ENCODE measurements at places on chromosomes 16 and 17.

DNA sequence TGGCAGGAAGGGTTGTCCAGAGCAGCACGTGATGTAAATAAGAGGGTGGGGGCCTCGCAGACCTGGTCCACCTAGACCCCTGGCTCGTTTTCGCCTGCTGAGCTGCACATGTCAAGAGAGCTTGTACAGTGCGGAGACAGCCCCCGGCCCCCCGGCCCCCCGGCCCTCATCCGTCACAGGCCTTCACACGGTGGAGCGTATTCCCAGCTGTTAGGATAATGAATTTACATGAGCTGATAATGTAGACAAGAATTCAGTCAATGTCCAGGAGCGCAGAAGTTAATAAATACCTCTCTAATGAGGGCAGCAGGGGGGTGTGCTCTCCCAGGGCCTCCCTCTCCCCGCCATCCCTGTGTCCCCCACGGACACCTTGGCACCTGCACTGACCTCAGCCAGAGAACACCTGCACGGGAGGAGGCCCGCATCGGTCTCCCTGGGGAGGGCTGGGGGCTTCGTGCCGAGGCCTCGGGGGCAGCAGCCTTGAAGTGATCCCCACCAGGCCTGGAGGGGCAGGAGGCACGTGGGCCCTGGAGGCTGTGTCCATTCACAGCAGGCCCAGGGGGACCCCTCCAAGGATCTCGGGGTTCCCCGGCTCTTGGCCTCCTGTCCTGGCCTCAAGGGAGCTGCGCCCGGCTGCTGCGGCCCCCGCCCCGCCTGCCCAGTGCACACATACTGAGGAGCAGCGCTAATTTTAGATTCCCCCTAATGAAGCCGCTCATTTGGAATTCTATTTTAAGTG lies 14.6 kb downstream of the GSE1 start:
- no peak for DNase-seq

- DNase-seq = peak; percentile 60
Measured at GRCh38 chr17:1137465-1137894, 42.3 kb downstream of the ABR start.

DNA sequence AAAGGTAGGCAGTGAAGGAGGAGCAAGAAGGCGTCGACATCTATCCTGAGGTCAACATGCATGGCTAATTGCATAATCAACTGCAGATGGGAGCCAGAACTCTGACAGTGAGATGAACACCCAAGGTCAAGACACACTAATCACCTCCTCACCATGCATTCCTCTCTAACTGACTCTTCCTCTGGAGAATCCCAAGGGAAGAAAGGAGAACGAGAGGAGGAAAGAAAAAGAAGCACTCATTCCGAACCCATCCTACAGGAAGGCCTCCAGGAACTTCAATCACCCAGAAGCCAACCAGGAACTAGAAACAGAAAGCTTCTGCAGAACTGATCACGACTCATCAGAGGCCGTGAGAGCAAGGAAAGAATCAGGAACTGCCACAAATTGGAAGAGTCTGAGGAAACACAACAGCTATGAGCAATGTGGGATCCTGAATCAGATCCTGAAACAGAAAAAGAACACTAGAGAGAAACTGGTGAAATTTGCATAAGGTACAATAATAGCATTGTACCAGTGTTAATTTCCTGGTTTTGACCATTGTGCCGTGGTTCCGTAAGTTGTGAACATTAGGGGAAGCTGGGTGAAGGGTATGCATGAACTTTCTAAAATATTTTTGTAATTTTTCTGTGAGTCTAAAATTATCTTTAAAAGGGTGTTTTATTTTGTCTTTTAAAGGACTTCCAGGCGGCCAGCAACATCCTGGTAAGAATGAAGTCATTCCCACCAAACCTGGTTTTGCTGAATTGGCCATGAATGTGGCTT lies 10.0 kb upstream of the BEAN1 start:
- no peak for DNase-seq

DNA sequence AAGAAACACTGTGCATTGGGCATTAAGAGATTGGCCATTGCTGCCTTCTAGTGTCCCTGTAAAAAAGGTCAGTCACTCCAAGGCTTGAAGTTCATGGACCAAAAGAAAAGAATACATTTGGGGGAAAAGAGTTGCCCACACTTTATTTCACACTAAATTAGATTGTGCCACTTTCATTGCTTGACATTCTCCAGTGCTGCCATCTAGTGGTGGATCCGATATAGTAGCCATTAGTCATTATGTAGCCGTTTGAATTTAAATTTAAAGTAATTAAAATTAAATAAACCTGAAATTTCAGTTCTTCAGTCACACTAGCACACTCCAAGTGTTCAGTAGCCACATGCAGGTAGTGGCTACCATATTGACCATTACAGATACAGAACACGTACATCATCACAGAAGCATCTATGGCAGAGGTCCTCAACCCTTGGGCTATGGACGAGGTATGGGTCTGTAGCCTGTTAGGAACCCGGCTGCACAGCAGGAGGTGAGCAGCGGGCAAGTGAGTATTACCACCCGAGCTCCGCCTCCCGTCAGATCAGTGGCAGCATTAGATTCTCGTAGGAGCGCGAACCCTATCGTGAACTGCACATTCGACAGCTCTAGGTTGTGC lies 21.9 kb upstream of the CDH5 start:
- DNase-seq = peak; percentile 45

DNA sequence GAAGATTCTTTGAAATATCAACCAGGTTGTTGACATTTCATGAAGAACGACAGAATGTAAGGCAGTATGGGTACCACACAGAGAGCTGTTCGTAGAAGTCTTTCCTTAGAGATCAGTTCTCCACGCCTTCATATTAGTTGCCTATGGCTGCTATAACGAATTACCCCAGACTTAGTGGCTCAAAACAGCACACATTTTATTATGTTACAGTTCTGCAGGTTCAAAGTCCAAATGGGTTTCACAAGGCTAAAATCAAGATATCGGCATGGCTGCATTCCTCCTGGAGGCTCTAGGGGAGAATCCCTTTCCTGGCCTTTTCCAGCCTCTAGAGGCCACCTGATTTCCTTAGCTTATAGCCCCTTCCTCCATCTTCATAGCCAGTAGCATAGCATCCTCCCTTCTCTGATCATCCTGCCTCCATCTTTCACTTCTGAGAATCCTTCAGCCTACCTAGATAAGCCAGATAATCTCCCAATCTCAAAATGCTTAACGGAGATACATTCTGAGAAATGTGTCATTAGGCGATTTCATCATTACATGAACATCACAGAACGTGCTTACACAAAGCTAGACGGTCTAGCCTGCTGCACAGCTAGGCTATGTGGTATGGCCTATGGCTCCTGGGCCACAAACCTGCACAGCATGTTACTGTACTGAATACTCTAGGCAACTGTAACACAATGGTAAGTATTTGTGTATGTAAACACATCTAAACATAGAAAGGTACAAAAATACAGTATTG lies 26.0 kb downstream of the ERCC4 start:
- no peak for DNase-seq

All from urothelium cell line (cell line).